NCI-H146 (cell line): ENCODE measurements at places on chromosomes 7 and 10.

DNA sequence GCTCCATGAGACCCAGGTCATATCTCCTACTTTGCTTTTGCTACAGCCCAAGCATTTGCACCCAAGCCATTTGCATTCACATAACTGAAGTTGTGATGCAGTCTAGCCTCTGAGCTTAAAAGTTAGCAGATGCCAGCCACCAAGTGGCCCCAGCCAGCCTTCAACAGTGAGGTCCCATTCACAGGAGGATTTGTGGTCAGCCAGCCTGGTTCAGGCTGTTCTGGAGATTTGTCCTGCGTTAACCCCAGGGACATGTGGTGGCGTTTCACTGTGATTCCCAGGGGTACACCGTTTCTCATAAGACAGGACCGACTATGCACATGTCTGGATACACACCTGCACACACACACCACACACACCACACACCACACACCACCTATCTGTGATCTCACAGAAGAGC, 51.2 kb downstream of the GPR26 start:
- no peak for DNase-seq

GRCh38 chr7:86745013-86745745, 101.5 kb downstream of the GRM3 start:
- DNase-seq: peak; percentile 30

- DNase-seq: no peak
Measured at GRCh38 chr10:124892031-124892430, 49.9 kb upstream of the ZRANB1 start.

- no peak for DNase-seq
Measured at GRCh38 chr7:115995701-115996100, 34.9 kb downstream of the TFEC start.

DNA sequence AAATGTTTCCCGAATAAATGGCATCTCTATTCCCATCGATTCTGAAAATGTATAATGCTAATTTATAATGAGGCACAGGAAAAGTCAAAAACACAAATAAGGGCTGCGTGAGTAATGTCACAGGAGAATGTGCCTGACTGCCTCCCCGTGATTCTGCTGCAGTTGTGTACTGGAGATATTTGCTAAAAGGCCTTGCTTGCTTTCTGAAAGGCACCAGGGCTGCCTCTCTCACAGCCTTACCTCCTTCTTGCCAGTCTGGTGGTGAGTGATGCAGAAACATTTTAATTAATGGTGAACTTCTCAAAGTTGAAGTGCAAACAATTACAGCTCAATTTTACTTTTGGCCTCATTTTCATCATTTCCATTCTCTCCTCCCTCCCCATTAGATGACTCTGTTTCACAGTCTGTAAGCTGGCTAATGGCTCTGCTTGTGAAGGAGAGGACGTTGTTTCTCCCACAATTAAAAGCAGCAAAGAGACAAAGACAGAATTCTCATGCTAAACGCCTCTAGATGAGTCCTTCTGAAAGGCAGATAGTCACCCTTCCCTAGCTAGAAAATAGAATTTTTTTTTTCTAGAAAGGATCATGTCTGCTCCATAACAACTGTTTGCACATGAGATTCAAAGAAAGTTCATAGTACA, 377.6 kb downstream of the MDFIC start:
- DNase-seq: no peak

DNA sequence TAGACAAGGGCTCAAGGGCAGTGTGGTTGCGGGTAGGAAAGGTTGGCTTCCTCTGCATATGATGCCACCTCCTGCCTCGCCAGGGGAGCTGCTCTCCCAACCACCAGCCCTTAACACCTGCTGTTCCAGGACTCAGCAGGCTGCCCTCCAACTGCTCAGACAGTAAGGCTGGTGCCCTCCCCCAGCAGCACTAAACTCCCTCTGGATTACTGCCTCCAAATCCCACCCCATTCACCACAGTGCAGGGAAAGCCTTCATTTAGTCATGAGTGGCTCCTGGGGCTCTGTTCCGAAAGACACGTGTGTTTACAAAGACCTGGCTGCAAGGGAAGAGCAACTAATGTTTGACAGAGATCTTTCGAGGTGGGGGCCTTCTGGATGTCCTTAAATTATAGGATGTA, 437.2 kb upstream of the MKI67 start:
- no peak for DNase-seq

- no peak for DNase-seq
Measured at GRCh38 chr10:79320820-79321493, 26.3 kb upstream of the PPIF start.

DNA sequence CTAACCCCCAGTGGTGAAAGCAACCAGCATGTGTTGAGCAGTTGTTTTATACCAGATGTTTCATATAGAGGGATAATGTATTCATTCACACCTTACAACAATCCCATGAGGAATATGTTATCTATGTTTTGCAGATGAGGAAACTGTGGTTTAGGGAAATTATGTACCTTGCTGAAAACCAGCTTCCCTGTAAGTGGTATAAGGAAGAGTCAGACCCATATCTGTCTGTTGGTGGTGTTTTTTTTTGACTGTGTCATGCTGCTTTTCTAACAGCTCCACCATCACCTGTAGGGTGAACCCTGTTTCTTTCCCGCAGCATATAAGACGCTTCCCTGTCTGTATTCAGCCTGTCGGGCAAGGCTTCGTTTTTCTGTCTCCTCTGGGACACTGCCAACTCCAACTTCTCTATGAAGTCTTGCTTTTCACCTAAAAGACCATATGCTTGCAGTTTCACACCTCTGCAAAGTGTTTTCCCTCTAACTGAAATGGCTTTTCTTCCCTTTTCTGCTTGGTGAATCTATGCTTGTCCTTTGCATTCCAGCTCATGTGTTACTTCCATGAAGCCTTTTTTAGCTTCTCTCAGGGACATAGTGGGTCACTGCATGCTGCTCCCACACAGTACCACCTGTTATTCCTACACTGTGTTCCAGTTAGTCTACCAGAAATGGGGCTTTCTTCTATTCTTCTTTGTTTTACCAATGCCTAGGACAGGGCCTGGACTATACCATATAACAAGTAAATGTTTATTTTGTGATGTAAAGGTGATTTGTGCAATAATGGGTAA, 92.8 kb downstream of the ST7 start:
- DNase-seq: no peak

- no peak for DNase-seq
Measured at GRCh38 chr10:5698062-5698461, 13.4 kb downstream of the TASOR2 start.

DNA sequence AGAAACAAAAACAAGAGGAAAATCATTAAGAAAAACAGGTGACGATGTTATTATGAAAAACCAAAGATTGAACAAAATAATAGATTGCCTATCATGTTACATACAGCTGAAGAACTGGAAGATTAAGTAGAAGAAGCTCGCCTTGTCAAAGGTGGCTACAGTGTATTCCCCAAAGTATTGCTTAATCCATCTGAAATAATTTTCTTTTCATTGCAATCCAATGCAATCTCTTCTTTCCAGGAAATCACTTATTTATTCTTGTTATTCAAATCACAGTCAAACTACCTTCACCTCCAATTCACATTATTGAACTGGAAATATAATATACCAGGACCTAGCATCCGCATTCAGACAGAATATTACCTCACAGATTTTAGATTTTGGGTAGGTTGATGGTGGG, 235.9 kb downstream of the AHR start:
- no peak for DNase-seq

- DNase-seq: peak; percentile 27
Measured at GRCh38 chr10:84607523-84607922, 279.1 kb downstream of the CCSER2 start.

DNA sequence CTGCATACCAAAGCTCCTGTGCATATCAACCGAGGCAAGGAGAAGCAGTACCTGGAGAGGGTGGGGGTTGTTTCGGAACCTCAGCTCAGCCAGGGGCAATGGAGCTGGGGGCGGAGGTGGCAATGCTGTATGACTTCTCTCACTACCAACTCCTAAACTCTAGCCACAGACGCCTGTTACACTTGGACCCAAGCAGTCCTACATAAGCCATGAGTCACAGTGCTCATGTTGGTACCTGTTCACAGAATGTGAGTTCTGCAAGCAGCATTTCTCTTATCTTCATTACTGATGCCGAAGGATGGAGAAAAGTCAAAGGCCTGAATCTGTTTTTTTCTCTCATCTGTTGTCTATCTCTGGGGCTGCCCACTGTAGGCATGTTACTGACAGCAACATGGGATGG, 3.2 kb upstream of the RAB18 start:
- no peak for DNase-seq
